HT1080 (cell line): ENCODE measurements at places on chromosomes 6 and 20. TPM values are rescaled to one million over a fixed set of nuclear protein-coding genes. Genes with fewer than 3 reads are reported as not detected.
A peak's percentile ranks its signal among the peaks of the same experiment; 100 is the strongest.

DNA sequence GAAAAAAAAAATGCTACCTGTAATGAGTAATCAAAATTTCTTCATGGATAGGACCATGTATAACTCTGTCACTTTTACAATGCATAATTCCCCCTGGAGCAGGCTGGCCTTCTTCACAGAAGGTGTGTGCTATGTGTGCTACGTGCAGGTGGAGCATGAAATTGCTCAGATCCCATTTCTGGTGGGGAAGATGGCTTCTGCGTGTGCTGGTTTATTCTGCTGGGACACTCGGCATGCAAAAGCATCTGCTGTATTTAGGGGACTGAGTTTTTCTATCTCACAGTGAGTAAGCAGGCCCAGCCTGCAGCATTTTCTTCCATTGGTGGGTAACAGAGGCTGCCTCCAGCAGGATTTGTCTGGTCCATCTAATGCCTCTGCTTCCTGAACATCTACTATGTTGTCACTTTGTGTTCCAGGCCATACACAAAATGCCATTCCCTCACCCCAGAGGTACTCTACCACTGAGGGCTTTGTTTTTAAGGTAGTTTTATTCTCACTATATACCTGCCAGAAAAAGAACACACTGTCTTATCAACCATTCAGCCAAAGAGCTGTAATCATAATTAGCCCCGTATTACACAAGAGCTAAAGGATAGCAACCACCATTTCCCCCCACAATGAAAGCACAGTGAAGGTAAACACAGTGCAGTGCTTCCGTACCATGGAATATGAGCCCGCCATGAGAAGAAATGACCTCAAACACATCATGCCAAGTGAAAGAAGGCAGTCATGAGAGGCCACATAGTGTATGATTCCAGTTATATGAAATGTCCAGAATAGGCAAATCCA is 62.4 kb downstream of the SYNDIG1 start:
- no peak for DNase-seq

DNA sequence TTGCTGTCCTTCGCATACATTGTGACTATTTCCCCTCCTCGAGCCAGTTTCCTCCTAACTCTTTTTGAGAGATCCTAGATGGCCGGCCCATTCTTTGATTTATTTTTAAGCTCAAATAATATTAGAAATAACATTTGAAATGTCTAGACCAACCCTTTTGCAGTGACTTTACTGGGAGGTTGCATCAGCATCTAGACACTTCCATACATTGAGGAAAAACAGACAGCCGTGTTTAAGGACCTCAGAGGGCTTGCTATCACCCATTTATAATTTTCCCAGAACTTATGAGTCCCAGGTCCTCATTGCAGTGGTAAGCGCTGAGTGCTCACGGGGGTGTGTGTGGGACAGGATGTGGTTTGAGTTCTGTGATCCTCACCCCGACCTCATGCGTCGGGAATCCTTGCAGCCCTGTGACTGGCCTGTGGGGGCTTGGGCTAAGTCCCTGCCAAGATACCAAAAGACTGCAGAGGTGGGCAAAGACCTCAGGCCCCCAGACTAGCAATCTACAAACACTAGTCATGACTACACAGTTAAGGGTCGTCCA is at the start of gene GPX5:
GPX5 (plus strand) TSS at position 386 of the 544 bp plus-strand sequence; CDS start at position 519, 133 bp downstream.
- DNase-seq: peak; percentile 50

Gene TFAP2C
- 8.3 and 11.7 TPM in 2 replicates for total RNA-seq

Gene ENPP3
- total RNA-seq: 0.05 and 0.23 TPM in 2 replicates

DNA sequence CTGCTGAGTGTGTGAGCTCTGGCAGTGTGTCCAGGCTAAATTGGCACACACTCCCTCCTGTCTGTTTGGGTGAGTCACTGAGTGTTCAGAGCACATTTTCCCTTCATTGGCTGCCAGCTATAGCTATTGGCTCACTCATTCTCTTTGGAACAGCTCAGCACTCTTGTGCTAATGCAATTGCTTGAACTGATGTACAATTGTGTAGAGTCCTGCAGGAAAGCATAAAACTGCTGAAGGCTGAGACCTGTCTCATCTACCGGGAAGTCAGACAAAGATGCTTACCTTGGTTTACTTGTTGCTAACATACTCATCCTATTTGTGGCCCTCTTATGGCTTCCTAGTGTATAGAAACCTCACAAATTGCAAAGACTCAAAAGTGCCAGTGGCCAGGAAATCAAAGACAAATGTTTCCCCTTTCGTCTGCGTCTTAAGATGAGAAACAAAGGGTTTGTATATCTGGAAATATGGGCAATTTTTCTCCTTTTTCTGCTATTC is 351.0 kb downstream of the BCKDHB start:
- DNase-seq: peak; percentile 93

GRCh38 chr20:22243067-22243466 is 341.3 kb downstream of the FOXA2 start:
- no peak for DNase-seq

GRCh38 chr6:30411515-30412207 is 66.7 kb downstream of the RPP21 start:
- DNase-seq: peak; percentile 48

- DNase-seq: no peak
Measured at GRCh38 chr20:47349365-47350180, 6.9 kb downstream of the ZMYND8 start.

- no peak for DNase-seq
Measured at GRCh38 chr20:32432277-32432676, 74.1 kb downstream of the ASXL1 start.

Gene CEP250
- 45.9 and 51.7 TPM in 2 replicates for total RNA-seq

- DNase-seq: no peak
Measured at GRCh38 chr6:70281923-70282311, 21.0 kb downstream of the COL9A1 start.

Gene PPP1R14C
- total RNA-seq: 0.66 and 0.80 TPM in 2 replicates

Gene SLC17A2
- not detected in 2 replicates for total RNA-seq

Gene MYB
- total RNA-seq: 0.40 TPM in 2 replicates

GRCh38 chr6:42370323-42370985 is 81.3 kb downstream of the TRERF1 start:
- no peak for DNase-seq

Gene BMP7
- total RNA-seq: 0.03 TPM in 1 of 2 replicates, not detected in the other

DNA sequence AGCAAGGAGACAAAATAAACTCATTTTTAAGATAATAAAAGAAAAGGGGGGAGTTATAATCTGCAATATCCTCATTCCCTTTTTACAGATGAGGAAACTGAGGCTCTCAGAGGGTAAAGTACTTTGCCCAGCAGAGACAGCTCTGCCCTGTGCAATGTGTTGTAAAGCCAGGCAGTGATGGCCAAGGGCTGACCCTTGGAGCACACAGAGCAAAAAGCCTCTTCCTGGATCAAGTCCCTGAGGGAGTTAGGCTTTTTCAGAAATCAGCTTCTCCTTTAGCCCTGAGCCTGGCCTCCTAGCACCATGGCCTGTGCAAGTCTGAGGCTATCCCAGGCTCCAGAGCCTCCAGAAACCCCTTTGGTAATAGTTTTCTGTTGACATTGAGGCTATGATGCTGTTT is 234.8 kb downstream of the PHACTR1 start:
- no peak for DNase-seq

DNA sequence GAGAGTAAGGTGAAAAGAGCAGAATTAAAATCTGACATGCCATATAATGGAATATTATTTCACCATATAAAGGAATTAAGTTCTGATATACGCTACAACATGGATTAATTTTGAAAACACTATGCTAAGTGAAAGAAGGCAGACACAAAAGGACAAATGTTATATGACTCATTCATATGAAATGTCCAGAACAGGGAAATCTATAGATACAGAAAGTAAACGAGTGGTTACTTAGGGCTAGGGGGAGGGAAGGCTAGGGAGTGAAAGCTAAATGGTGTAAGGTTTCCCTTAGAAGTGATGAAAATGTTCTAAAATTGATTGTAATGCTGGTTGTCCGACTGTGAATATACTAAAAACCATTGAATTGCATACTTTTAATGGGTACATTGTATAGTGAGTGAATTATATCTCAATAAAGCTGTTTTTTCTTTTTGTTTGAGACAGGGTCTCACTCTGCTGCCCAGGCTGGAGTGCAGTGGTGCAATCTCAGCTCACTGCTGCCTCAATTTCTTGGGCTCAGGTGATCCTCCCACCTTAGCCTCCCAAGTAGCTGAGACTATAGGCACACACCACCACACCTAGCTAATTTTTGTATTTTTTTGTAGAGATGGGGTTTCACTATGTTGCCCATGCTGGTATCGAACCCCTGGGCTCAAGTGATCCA is 8.2 kb downstream of the PRPH2 start:
- peak; percentile 74 for DNase-seq

- no peak for DNase-seq
Measured at GRCh38 chr6:12832226-12832735, 115.7 kb downstream of the PHACTR1 start.

GRCh38 chr6:154554491-154554890 is 44.0 kb upstream of the CNKSR3 start:
- DNase-seq: no peak

Gene HTR1B
- total RNA-seq: not detected in 2 replicates
